ENCODE measurements at places on chromosomes 1 and 21. TPM values are rescaled to one million over a fixed set of nuclear protein-coding genes. Genes with fewer than 3 reads are reported as not detected.

Gene FABP3
- 1.1 TPM for total RNA-seq

DNA sequence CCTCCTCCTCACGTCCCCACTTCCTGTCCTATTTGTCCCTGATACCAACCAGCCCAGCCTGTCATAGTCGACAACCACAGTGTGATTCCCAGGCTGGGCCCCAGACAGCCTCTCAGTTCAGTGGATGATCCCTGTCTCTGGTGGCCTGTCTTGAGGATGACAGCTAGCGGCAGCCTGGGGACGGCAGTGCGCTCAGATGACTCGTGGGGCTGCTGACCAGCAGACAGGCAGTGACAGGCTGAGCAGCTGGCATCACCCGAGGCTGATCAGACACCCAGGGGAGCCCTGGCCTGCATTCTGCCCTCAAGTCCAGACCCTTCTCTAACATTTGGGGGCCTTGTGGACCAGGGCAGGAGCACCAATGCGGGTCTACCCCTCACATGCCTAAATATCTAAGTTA, 21.0 kb downstream of the NKAIN1 start:
- no peaks in the 10 kb centered on the region for H3K36me3 ChIP-seq
- DNase-seq, result no peak
- no peak overlapping the region for H3K27ac ChIP-seq
- H3K4me3 ChIP-seq, result no peak overlapping the region
- peaks cover 20% of the 10 kb centered on the region for H3K4me1 ChIP-seq
- peaks cover 3% of the 10 kb centered on the region for H3K27me3 ChIP-seq

- peaks cover 1% of the 10 kb centered on the region for H3K27me3 ChIP-seq
- no peaks in the 10 kb centered on the region for H3K36me3 ChIP-seq
- no peak overlapping the region for H3K27ac ChIP-seq
- no peak overlapping the region for H3K4me3 ChIP-seq
Measured at GRCh38 chr1:238252033-238252802, 361.5 kb upstream of the ZP4 start.

- no peak within 1 kb of the TSS for H3K4me3 ChIP-seq
- H3K36me3 ChIP-seq, result peaks cover under 1% of the 10 kb centered on the region
- no peak within 1 kb of the TSS for H3K27ac ChIP-seq
- H3K4me1 ChIP-seq, result no peaks in the 10 kb centered on the region
- peaks cover 5% of the 10 kb centered on the region for H3K27me3 ChIP-seq
Measured at GRCh38 chr21:44637018-44637850, at the start of gene KRTAP10-10. KRTAP10-10 (plus strand) TSS chr21:44637356; CDS start chr21:44637418, 62 bp downstream.

- H3K36me3 ChIP-seq, result no peaks in the 10 kb centered on the region
- H3K27ac ChIP-seq, result peak overlapping the region; percentile 48
- no peak for DNase-seq
- H3K4me3 ChIP-seq, result no peak overlapping the region
Measured at GRCh38 chr1:47840393-47841190, 156.6 kb downstream of the TRABD2B start.

DNA sequence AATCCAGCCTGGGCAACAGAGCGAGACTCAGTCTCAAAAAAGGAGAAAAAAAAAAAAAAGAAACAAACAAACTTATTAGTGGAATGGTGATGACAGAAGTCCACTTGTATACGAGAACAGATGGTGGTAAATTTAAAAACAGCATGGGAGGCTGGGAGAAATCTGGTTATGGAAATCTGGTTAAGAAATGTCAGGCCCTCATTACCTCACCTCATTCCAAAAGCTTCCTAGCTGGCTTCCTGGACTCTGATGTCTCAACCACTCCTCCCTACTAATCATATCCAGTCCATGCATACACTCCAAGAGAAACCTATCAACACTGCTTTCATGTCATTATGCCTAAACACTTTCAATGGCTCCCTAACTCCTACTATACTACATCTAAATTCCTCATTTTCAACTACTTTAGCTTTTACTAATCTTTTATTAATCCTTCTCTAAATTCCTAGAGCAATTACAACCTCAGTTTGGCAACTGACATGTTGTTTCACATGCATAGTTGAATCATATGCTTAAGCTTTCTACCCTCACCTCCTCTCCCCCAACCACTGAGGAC, 52.9 kb downstream of the FOXJ3 start:
- H3K4me1 ChIP-seq, result peaks cover 29% of the 10 kb centered on the region
- no peak for DNase-seq
- no peak overlapping the region for H3K4me3 ChIP-seq

- H3K27me3 ChIP-seq, result no peaks in the 10 kb centered on the region
- no peak overlapping the region for H3K4me3 ChIP-seq
- peaks cover 19% of the 10 kb centered on the region for H3K36me3 ChIP-seq
- DNase-seq, result no peak
- no peaks in the 10 kb centered on the region for H3K4me1 ChIP-seq
Measured at GRCh38 chr1:213201380-213202155, 150.5 kb downstream of the RPS6KC1 start.

DNA sequence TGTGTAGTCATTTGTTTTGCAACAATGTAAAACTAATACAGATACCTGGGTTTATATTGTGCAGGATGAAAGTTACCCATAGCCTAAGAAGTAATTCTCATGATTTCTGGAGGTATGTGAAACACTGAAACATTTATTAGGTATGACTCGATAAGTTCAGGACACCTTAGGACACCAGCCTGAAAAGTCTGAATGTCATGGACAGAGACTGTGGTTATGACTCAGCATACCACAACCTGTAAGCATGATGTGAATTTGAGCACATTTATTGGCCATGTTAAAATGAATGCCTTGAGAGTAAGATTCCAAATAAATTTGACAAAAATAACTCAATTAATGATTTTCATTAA, 1471.7 kb upstream of the B3GALT2 start:
- H3K4me3 ChIP-seq, result no peak overlapping the region
- peaks cover 1% of the 10 kb centered on the region for H3K27me3 ChIP-seq
- H3K36me3 ChIP-seq, result no peaks in the 10 kb centered on the region
- DNase-seq, result no peak

DNA sequence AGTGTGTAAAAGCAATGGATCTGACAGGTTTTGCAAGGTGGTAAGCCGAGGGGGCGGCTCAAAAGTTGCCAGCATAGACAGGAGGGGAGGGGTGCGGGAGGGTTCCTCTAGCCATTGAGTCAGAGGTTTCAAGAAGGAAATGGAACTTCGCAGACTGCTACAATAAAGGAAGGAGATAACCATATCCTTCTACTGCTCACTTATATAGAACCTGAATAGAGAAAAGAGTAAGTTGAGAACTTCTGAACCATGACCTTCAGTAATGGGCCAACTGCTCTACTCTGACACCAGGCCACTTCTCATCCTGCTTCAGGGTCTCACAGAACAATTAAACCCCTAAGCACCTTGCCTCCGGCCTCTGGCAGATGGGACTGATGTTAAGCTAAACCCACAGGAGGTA, 26.3 kb upstream of the BCAR3 start:
- no peak overlapping the region for H3K4me3 ChIP-seq
- H3K27ac ChIP-seq, result no peak overlapping the region
- peaks cover 12% of the 10 kb centered on the region for H3K36me3 ChIP-seq

GRCh38 chr1:155910621-155911121, 478 bp downstream of the RIT1 start:
- H3K27me3 ChIP-seq, result no peaks in the 10 kb centered on the region
- peak overlapping the region; percentile 94 for H3K27ac ChIP-seq
- H3K4me3 ChIP-seq, result peak overlapping the region; percentile 99
- DNase-seq, result peak; percentile 6
